ENCODE measurements at places on chromosomes 16 and 17. TPM values are rescaled to one million over a fixed set of nuclear protein-coding genes. Genes with fewer than 3 reads are reported as not detected.

Gene ATP2A3
- total RNA-seq: 0.96 TPM

Gene PSMD11
- total RNA-seq: 77.9 TPM

Gene HOXB7
- 26.1 TPM for total RNA-seq

Gene TMEM235
- not detected for total RNA-seq

Gene GP1BA
- total RNA-seq: not detected

Gene GCGR
- total RNA-seq: not detected

Gene NEUROD2
- total RNA-seq: not detected

Gene NOS2
- 18.9 TPM for total RNA-seq

Gene CDK5R1
- total RNA-seq: 3.4 TPM

Gene CDH11
- 48.6 TPM for total RNA-seq

Gene SHBG
- not detected for total RNA-seq

Gene CCL8
- not detected for total RNA-seq

GRCh38 chr17:50949989-50950877, 84.1 kb upstream of the TOB1 start:
- DNase-seq: peak; percentile 84

- DNase-seq: no peak
Measured at GRCh38 chr16:68373528-68374245, 62.9 kb downstream of the PRMT7 start.

GRCh38 chr17:35171834-35172233, 22.4 kb downstream of the SLC35G3 start:
- no peak for DNase-seq

- no peak for DNase-seq
Measured at GRCh38 chr17:32492648-32493289, 6.0 kb downstream of the CDK5R1 start.

DNA sequence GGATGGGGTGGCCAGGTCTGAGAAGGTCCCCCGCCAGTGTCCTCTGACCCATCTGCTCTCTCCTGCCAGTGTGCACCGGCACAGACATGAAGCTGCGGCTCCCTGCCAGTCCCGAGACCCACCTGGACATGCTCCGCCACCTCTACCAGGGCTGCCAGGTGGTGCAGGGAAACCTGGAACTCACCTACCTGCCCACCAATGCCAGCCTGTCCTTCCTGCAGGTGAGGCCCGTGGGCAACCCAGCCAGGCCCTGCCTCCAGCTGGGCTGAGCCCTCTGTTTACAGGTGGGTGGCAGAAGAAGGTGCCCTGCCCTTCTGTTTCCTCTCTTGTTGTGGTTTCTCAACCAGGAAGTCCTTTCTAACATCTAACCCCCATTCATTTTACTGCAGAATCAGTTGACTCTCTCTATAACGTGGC, 7.1 kb downstream of the ERBB2 start:
- no peak for DNase-seq

DNA sequence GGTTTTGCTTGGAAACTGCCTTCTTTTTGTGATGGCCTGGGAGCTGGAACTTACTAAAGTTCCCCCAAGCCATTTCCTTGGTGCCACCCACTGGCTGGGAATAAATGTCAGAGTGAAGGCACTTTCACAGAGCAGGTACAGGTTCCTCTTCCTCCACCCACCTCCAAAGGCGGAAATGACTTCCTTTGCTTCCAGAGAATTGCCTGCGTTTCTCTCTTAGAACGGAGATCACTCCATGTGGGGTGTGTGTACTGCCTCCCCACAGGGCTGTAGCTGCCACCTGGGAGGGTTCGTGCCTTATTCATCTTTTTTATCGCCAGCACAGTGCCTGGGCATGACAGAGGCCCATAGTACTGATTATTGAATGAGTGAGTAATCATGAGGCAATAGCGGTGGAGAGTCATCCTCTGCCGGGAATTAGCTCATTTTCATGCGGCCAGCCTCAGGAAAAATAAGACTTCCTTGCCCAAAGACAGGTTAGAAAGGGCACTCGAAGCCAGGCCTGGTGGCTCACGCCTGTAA, 32.2 kb upstream of the HAS3 start:
- DNase-seq: peak; percentile 91

DNA sequence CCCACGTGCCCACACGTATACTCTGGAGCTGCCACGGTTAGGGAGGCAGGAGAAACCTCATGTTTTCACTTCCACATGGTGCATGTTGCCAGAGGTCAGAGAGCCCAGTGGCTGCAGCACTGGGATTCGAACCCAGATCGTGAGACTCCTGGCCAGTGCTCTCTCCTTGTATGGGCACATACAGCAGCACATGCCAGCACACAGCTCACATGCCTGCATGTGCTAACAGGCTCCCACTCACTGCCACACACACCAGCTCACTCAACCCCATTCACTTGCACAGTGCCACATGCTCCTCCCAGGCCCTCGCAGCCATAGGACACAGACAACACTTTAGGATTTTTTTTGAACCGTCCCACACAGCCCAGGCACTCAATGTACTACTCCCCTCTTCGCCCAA, 49.5 kb upstream of the MRPS23 start:
- DNase-seq: no peak

GRCh38 chr17:58632324-58633314, 59.2 kb downstream of the TEX14 start:
- no peak for DNase-seq

GRCh38 chr17:49630113-49630900, 47.6 kb downstream of the SPOP start:
- DNase-seq: no peak

GRCh38 chr17:67016039-67016762, 28.2 kb upstream of the CACNG1 start:
- no peak for DNase-seq

GRCh38 chr16:70160388-70160787, 13.2 kb upstream of the CLEC18C start:
- no peak for DNase-seq
